Activated naive CD8-positive, alpha-beta T cell treated with anti-CD3 and anti-CD28 coated beads for 36 hours (primary cell): ENCODE measurements at places on chromosomes 3 and 15. TPM values are rescaled to one million over a fixed set of nuclear protein-coding genes. Genes with fewer than 3 reads are reported as not detected.

DNA sequence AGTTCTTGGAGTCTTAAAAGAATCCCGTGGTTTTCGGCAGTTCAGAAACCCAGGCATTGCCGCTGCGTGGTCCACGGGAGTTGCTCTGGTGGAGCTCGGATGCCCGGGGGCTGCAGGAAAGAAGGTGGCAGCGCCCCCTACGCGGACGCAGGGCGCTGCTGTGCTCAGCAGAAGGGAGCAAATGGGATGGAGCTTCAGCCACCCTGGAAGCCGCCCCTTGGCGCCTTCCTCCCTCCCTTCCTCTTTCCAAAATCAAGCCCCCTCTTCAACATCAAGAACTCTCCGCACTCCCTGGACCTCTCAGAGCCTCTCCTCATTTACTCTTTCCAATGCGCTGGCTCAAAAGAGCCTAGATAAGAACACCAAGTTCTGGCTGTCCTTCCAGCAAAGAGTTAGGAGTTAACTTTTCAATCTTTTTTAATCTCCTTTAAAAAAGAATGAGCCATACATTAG is 880 bp upstream of the CHRNA7 start:
- DNase-seq: no peak
- no peak overlapping the region for H3K27ac ChIP-seq
- H3K4me3 ChIP-seq: no peak overlapping the region
- H3K4me1 ChIP-seq: peaks cover 3% of the 10 kb centered on the region
- H3K27me3 ChIP-seq: peaks cover 70% of the 10 kb centered on the region

DNA sequence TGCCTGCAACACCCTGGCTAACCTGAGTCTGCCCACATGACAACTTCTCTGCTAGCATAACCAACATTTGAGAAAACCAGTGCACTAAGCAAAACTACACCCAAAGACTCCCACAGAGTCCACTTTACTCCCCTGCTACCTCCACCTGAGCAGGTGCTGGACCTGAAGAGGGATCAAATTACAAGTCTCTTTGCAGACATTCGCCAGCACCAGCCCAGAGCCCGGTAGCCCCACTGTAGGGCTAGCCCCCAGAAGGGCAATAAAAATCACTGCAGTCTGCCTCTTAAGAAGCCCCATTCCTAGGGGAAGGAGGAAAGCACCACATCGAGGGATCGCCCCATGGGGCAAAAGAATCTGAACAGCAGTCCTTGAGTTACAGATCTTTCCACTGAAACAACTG is 472.2 kb downstream of the GRM7 start:
- no peaks in the 10 kb centered on the region for H3K27me3 ChIP-seq
- DNase-seq: no peak
- H3K4me3 ChIP-seq: no peak overlapping the region
- H3K4me1 ChIP-seq: no peaks in the 10 kb centered on the region
- H3K27ac ChIP-seq: no peak overlapping the region

DNA sequence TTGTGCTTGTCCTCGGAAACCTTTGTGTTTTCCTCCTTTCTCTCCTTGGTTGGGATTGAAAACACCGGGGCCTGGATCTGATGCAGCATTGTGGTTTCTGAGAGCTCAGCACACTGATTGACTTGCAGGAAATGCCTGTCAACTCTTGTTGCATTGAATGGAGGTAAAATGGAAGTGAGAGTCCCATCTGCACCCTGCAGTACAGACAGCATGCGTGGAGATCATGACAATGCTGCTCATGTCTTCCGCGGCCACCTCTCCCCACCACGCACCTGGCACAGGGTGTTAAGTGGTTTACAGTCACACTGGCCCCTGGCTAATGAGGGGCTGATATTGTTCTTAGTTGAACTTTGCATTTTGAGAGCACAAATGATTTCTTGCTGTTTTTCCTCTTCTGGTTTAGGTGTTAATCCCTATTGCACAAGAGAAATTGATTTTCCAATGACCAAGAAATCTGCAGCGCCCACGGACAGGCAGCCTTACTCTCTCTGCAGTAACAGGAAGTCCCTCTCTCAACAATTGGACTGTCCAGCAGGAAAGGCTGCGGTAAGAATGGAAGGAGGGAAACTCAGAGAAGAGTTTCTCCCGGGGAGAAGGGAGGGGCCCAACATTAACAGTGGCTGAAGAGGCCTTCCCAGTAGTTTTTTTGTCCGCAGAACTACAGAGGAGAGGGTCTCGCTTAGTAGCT is 58.5 kb downstream of the STARD5 start:
- H3K4me3 ChIP-seq: peak overlapping the region; percentile 68
- H3K27me3 ChIP-seq: no peaks in the 10 kb centered on the region
- no peak for DNase-seq
- H3K36me3 ChIP-seq: no peaks in the 10 kb centered on the region

GRCh38 chr3:149969110-149969939 is 1.4 kb downstream of the PFN2 start:
- peak overlapping the region; percentile 80 for H3K4me3 ChIP-seq
- H3K27me3 ChIP-seq: peaks cover 28% of the 10 kb centered on the region
- no peak for DNase-seq
- H3K27ac ChIP-seq: no peak overlapping the region
- no peaks in the 10 kb centered on the region for H3K36me3 ChIP-seq

GRCh38 chr15:38535491-38536200 is 29.0 kb downstream of the RASGRP1 start:
- peaks cover 85% of the 10 kb centered on the region for H3K4me1 ChIP-seq
- H3K4me3 ChIP-seq: no peak overlapping the region
- no peak for DNase-seq

DNA sequence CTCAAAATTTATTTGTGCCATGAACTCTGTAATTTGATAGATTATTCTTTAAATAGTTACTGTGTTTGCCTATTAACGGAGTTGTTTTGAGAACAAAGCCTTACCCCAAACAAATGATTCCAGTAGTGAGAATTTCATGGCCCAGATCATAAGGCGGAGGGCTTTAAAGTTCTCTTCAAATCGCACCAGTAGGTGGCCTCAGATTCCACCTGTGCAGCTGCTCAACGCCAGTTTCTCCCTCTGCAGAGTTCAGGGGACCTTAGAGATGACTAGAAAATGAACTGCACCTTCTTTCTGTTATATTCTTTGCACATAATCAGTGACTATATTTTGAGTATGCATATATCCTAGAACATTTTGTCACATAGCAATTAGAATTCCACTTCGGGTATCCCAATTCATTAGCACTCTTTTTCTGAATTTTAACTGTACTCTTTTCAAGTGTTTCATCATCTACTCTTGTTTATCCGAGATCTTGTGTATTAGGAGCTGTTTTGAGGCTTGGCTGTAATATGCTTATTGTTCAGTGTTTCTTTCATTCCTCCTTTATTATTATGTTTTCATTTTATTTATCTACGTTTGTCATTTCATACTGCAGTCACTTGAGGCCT is 232.6 kb upstream of the CHRM5 start:
- DNase-seq: no peak
- no peaks in the 10 kb centered on the region for H3K4me1 ChIP-seq
- peaks cover 13% of the 10 kb centered on the region for H3K27me3 ChIP-seq

- no peak for DNase-seq
- H3K36me3 ChIP-seq: no peaks in the 10 kb centered on the region
- no peaks in the 10 kb centered on the region for H3K4me1 ChIP-seq
- H3K27ac ChIP-seq: no peak overlapping the region
- H3K4me3 ChIP-seq: no peak overlapping the region
These were observed 24.0 kb downstream of the NOX5 start for GRCh38 chr15:69038508-69038907.

GRCh38 chr15:101056366-101057334 is 137.5 kb downstream of the LRRK1 start:
- H3K36me3 ChIP-seq: no peaks in the 10 kb centered on the region
- no peak overlapping the region for H3K4me3 ChIP-seq
- no peaks in the 10 kb centered on the region for H3K27me3 ChIP-seq
- no peaks in the 10 kb centered on the region for H3K4me1 ChIP-seq
- DNase-seq: no peak

DNA sequence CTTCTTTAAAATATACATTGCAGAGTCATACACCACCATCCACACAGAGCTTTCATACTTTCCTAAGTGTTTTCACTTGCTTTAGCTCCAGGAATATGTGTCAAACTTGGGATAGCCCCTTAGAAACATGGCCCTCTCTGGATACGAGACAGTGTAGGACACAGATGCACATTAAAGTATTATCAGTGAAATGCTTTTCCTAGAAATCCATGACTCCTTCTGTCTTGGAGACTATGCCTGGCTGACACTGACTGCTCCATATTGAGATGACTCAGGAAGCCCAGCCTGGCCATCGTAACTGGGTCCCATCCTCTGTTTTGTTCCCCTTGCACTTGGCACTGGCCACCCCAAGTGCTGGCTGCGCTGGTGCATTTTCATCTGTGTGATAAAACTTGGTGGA is 204.8 kb downstream of the PDZRN3 start:
- H3K27me3 ChIP-seq: peaks cover 14% of the 10 kb centered on the region
- H3K27ac ChIP-seq: no peak overlapping the region
- no peak overlapping the region for H3K4me3 ChIP-seq

GRCh38 chr15:89502867-89503595 is 6.6 kb upstream of the RHCG start:
- H3K4me3 ChIP-seq: no peak overlapping the region
- no peak overlapping the region for H3K27ac ChIP-seq
- H3K36me3 ChIP-seq: no peaks in the 10 kb centered on the region
- DNase-seq: no peak

DNA sequence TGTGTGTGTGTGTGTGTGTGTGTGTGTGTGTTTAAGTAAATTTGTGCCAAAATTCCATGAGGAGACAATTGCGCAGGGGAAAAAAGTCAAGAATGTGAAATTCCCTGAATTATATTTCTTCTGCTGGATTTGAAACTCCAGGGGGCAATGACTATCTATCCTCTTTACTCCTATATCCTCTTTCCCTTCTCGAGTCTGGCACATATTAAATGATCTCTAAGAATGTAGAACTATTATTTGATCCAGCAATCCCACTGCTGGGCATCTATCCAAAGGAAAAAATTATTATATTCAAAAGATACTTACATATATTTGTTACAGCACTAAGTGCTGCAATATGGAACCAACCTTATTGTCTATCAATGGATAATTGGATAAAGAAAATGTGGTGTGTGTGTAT is 350.1 kb upstream of the ADAMTS9 start:
- DNase-seq: no peak
- H3K27ac ChIP-seq: no peak overlapping the region
- H3K36me3 ChIP-seq: no peaks in the 10 kb centered on the region
- no peaks in the 10 kb centered on the region for H3K27me3 ChIP-seq
- H3K4me1 ChIP-seq: no peaks in the 10 kb centered on the region

DNA sequence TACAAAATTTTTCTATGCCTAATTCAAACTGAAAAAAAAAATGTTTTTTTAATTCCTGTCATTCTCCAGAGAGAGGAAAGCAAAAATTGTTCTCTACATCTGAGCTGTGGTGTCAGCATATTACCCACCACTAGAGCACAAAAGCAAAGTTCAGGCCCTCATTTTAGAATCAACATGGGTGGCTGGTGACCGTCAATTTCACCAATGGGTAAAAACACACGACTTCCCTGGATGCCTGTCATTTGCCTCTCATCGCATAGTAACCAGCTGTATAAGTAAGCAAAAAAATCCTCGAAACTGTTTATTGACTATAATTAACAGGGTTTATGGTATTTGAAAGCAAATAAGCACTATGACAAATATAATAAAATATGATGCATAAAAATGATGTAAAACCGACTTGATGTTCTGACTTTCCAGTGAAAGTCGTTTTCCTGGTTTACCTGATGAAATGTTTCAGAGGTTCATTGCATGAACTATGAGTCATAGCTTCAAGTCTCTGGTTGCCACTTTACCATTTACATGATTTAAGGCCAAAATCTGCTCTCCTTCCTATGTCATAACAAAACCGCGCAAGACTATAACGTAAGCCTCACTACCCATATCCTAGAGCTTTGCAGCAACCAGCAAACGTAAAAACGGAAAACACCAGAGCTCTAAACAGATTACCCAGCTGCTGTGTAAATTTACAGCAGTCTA is 60.5 kb downstream of the THBS1 start:
- no peak for DNase-seq
- no peaks in the 10 kb centered on the region for H3K36me3 ChIP-seq
- H3K27me3 ChIP-seq: peaks cover 18% of the 10 kb centered on the region
- peaks cover 32% of the 10 kb centered on the region for H3K4me1 ChIP-seq
- peak overlapping the region; percentile 1 for H3K27ac ChIP-seq

- no peaks in the 10 kb centered on the region for H3K36me3 ChIP-seq
- H3K27ac ChIP-seq: no peak overlapping the region
- H3K27me3 ChIP-seq: peaks cover 10% of the 10 kb centered on the region
- no peak overlapping the region for H3K4me3 ChIP-seq
- DNase-seq: no peak
These were observed 98.4 kb upstream of the CTDSPL start for GRCh38 chr3:37763309-37763708.

DNA sequence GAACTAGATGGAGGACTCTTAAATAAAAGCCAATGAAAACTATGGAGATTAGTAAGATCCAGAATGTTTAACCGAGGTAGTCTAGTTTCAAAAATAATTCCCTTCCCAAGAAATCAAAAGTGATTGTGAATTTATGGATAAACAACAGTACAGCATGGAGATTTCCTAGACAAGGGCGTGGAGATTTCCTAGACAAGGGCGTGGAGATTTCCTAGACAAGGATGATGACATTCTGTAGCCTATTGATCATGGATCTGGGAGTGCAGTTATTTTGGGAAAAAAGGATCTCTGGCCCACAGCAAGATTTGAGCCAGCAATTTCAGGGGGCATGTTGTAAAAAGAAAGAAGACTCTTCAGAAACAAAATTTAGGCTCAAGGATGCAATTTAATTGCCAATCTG is 175.3 kb downstream of the RAP2B start:
- H3K27ac ChIP-seq: no peak overlapping the region
- H3K4me3 ChIP-seq: no peak overlapping the region
- H3K27me3 ChIP-seq: no peaks in the 10 kb centered on the region
- peaks cover 3% of the 10 kb centered on the region for H3K4me1 ChIP-seq
- DNase-seq: no peak

DNA sequence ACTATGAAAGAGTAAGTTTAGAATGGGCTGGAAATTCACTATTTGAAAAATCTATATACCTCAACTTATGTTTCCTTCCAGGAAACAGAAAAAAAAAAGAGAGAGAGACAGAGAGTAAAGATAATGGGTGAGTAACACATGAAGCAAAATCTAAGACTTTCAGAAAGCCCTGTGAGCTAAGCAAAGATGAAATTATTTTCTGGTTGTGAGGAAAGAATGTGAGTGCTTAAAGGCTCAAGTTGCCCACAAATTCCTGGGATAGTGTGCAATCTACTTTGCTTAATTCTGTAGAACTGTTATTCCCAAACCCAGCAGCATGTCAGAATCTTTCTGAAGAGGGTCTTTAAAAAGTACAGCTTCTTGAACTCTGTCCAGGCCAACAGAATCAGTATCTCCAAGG is 337.7 kb upstream of the AGTR1 start:
- H3K4me3 ChIP-seq: no peak overlapping the region
- H3K4me1 ChIP-seq: no peaks in the 10 kb centered on the region
- no peaks in the 10 kb centered on the region for H3K36me3 ChIP-seq
- no peak for DNase-seq

ITIH1 gene
- total RNA-seq: not detected

CD200R1 gene
- 1.8 TPM for total RNA-seq

CLEC3B gene
- total RNA-seq: not detected

SLC25A38 gene
- 44.1 TPM for total RNA-seq

STAC gene
- not detected for total RNA-seq

ISL2 gene
- total RNA-seq: 0.22 TPM

FEZF2 gene
- total RNA-seq: not detected

UBAP1L gene
- 2.7 TPM for total RNA-seq

IQCH gene
- total RNA-seq: 1.4 TPM

RAB11A gene
- total RNA-seq: 129 TPM

CD86 gene
- 0.12 TPM for total RNA-seq

GBE1 gene
- total RNA-seq: 70.4 TPM
